ENCODE measurements at places on chromosomes 16 and 17.

GRCh38 chr17:2691069-2691871, 20.3 kb downstream of the CLUH start:
- DNase-seq = no peak

GRCh38 chr17:79485419-79485985, 125.3 kb downstream of the RBFOX3 start:
- DNase-seq = no peak

- no peak for DNase-seq
These were observed 19.7 kb upstream of the SLC25A19 start for GRCh38 chr17:75308732-75309629.

- no peak for DNase-seq
These were observed 35.1 kb downstream of the GSE1 start for GRCh38 chr16:85648070-85648714.

GRCh38 chr16:80936410-80936809, 70.3 kb downstream of the CMC2 start:
- no peak for DNase-seq

GRCh38 chr16:3738541-3738940, 21.2 kb upstream of the TRAP1 start:
- no peak for DNase-seq

DNA sequence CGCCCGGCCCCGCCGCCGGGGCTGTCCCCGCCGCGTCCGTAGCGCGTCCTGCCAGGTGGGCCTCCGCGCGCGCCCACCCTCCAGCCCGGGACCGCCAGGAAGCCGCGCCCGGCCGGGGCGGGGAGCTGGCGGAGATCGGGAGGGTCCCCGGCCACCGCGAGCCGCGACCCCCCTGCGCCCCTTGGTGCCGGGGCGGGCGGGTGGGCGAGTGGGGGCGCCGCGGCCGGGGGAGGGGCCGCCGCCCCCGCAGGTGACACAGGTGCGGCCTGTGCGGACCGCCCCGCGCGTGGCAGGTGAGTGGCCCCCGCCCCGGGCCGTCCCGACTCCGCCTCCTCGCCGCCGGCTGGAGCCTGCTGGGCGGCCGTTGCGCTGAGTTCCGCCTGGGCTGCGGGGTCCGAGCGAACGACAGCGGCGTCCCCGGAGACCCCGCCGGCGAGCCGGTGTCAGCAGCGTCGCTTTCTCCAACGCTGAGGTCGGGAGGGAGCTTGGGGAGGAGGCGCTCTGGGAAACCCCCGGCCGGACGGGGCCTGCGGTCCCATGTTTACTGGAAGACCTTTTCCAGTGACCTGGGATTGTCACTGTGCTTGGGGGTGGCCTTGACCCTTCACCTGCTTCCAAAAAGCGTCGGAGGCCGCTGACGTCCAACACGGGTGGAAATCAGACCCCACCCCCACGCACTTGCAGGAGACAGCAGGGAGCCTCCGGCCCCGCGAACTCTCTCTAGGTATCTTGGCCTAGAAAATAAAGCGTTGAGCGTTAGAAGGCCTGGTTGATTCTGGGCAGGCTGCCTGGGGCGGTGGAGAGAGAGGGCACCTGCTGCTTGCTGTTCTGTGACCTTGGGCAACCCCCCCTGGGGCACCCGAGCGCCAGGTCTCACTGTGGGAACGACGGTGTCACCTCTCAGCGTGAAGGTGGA, 542 bp downstream of the KLHL36 start:
- peak; percentile 30 for DNase-seq

DNA sequence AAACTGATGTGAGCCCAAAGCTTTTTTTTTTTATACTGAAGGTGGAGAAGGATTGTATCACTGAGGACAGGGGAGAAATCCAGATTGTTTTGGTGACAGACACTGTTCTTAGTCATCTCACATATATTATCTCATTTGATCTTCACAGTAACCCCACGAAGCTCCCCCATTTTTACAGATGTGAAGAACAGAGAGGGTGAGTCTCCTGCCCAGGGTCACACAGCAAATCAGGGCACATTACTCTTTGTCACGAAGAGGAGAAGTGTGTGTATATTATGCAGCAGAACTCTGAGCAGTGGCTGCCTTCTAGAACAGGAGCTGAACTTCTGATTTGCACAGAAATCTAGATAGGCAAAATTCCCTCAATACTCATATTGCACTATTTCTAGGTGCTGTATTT, 504.3 kb downstream of the XYLT1 start:
- DNase-seq = no peak

DNA sequence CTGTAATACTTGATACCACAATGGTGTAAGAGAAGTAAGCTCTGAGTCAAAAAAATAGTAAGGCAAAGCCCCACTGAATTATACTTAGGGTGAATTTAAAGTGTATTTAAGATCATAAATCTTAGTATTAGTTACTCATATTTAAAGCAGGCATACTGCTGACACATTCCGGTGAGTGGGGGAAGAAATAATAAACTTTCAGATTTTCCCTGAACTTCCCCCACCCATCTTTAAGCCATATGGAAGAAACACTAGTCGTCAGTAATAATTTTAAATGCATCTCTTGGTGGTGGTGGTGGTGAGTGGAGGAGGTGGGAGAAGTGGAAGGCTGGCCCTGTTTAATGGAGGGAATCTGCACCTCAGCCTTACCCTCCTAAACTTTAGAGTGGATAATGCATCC, 20.5 kb downstream of the MPHOSPH6 start:
- no peak for DNase-seq

DNA sequence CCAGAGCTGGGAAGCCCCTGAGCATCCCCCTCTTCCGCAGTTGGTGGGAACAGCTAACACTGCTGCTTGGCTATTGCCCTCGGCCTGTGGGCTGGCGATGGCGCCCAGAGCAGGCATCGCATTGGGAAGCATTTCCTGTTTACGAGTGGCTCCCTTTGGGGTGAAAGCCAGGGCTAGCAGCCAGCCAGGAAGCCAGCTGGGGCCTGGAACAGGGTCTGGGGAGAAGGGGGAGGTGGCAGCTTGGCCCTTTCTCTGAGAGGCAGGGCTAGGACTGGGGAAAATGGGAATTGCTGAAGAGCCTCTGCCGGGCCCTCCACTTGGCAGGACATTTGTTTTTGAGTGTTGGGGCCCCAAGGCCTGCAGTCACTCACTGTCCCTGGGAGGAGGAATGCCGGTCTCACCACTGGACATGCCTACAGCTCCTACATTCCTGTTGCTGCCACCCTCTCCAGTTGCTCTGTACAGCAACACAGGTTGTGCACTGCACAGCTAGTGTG, 2.4 kb upstream of the MTSS2 start:
- no peak for DNase-seq

- no peak for DNase-seq
These were observed 9.8 kb downstream of the SLC7A6OS start for GRCh38 chr16:68300734-68301459.

GRCh38 chr16:85391769-85392583, 221.1 kb upstream of the GSE1 start:
- DNase-seq = no peak

GRCh38 chr17:79012563-79013134, 3.1 kb upstream of the CANT1 start:
- no peak for DNase-seq

- no peak for DNase-seq
These were observed at the start of gene SRL for GRCh38 chr16:4241928-4242283. TSS of gene SRL (minus strand) at chr16:4242080. CDS start at chr16:4242067, 13 bp downstream.

DNA sequence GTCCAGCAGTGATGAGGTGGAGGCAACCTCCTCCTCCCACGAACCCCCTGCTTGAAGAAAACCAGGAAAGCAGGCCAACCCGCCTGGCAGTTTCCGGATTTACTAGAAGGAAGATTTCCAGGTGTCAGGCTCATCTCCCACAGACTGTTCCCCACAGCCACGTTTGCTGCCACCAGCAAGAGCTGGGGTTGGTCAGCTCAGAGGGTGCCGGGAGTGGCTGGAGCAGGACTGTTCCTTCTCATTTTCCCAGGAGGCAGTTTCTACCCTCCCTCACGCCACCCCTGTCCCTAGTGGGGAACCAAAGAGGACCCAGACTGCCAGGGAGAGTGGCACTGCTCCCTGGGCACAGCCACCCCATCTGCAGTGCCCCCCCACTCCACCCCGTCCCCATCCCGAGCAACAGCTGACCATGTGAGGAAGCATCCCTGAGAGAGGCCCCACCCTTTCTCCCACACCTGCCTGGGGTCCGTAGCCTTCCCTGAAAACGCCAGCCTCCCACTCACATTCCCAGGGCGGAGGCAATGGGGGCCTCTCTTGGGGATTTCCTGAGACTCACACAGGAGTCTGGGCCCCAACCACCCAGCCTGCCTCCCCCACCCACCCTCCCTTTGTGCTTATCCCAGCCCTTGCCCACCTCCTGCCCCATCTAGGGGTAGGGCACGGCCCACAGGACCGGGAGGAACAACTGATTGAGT, 5.9 kb downstream of the KRT17 start:
- no peak for DNase-seq

GRCh38 chr17:80631142-80632045, 86.8 kb downstream of the RPTOR start:
- DNase-seq = no peak

GRCh38 chr16:77788181-77789084, at the start of gene VAT1L:
TSS of gene VAT1L (plus strand) at chr16:77788564. CDS start at chr16:77788683, 119 bp downstream.
- peak; percentile 10 for DNase-seq

GRCh38 chr16:68190736-68191510, 45.0 kb downstream of the ESRP2 start:
- no peak for DNase-seq

GRCh38 chr17:17503566-17504130, 7.5 kb upstream of the RASD1 start:
- DNase-seq = no peak

- DNase-seq = no peak
These were observed 447.8 kb upstream of the GOT2 start for GRCh38 chr16:59181821-59182420.

DNA sequence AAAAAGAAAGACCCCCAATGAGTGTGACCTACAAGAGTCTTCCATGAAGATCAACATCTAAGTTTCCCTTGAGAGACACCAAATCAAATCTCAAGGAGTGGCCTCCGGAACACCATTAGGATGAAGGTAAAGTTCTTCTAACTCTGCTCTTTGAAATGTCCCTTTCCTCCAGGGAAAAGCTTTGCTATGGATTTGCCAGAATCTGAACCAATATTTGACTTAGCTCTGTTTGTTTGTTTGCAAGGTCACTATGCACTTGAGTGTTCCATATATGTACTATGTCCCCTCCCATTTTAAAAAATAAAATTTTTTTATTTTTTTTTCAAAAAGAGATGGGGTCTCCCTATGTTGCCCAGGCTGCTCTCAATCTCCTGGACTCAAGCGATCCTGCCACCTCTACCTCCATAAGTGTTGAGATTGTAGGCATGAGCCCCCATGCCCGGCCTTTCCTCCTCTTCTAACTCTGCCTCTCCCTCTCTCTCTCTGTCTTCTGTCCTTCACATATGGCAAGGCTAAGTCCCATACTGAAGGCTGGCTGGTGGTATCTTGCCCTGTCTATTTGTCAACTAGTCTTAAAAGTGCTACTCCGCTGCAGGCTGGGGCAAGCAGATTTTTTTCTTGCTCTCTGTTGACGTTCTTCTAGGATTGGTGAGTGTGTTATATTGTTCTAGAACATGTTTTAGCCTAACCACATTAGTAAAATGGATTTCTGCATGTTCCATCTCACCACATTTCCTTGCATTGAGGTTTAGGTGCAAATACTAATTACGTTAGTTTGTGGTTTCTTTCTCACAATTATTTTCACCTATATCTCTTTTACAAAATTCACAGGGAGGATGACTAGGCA, 276.7 kb upstream of the DYNLRB2 start:
- no peak for DNase-seq

GRCh38 chr17:7853691-7854038, 1.2 kb upstream of the TMEM88 start:
- DNase-seq = no peak

DNA sequence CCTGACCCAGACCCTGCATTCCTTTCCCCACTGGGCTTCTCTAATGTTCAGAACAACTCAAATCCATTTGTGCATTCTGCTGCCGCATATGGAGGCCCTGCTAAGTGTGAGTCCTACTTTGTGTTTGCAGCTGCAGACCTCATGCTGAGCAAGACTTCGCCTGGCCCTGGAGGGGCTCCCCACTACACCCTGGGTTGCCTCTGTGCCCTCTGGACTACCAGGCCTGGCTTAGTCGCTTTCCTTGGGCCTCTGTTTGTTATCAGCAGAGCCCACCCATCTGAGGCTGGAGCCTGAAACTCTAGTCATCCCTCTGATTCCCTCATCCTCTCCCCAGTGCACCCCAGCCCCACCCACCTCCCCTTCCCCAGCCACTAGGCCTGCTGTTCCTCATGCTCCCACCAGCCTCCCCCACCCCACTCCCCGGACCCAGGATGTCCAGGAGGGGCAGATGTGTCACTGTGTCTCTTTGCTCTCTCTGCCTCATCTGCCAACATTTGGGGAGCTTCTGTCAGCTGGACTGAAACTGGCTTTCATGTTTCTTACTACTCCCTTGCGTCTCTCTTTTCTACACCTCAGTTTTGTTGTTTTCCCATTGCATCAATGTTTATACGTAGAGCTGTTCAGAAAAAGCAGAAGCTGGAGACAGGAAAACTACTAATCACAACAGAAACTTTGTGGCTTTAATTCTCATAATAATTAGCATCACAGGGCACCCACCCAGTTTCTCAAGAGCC, 17.9 kb upstream of the CD300E start:
- DNase-seq = no peak

DNA sequence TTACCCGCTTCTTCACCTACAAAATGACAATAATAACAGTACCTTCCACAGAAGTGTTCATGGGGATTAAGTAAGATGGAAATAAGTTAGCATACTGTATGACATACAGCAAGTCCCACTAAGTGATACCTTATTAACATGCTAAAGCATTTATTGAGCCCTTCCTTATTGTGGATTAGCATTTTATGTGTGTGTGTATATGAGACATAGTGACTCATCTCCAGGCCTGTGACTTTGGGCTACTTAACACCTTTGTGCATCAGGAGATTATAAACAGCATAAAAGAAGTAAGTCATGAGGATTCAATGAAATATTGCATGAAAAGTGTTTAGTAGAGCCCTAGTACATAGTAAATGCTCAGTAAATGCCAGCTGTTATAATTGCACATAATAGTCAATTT, 52.9 kb downstream of the CA10 start:
- DNase-seq = no peak

Data from MM.1S (cell line).